Pulmonary artery endothelial cell (primary cell): ENCODE measurements at places on chromosomes 11 and 22. TPM values are rescaled to one million over a fixed set of nuclear protein-coding genes. Genes with fewer than 3 reads are reported as not detected.

NOX4 gene
- total RNA-seq: 15.9 and 17.1 TPM in 2 replicates

DNAJB7 gene
- not detected in 2 replicates for total RNA-seq

GRCh38 chr11:12868315-12869073, 140.6 kb upstream of the RASSF10 start:
- no peak for DNase-seq

HEPN1 gene
- total RNA-seq: 0.11 TPM in 1 of 2 replicates, not detected in the other

GRCh38 chr22:42680648-42681047, 31.5 kb upstream of the CYB5R3 start:
- peak; percentile 93 for DNase-seq

- DNase-seq: no peak
Measured at GRCh38 chr11:8973121-8973520, 8.9 kb upstream of the TMEM9B start.

- DNase-seq: no peak
Measured at GRCh38 chr11:30310623-30311022, 12.3 kb upstream of the ARL14EP start.

LGR4 gene
- 4.3 and 9.0 TPM in 2 replicates for total RNA-seq

ADAMTS15 gene
- under 0.01 and 0.07 TPM in 2 replicates for total RNA-seq

- DNase-seq: no peak
Measured at GRCh38 chr11:117374316-117375055, 46.8 kb downstream of the CEP164 start.

- no peak for DNase-seq
Measured at GRCh38 chr22:48239461-48240147, 1477.2 kb downstream of the TBC1D22A start.

DNA sequence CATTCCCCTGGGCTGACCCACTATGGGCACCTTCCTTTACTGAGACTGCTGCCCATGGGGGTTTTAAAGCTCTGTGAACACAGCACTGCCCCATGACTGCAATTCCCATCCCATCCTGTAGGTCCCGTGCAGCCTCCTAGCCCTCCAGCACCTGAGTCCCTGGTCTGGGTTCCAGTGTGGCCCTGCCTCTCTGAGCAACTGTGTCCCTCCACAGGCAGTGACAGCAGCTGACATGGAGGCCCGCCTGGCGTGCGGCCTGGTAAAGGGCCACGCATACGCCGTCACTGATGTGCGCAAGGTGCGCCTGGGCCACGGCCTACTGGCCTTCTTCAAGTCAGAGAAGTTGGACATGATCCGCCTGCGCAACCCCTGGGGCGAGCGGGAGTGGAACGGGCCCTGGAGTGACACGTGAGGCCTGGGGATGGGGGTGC, 12.6 kb downstream of the OMP start:
- DNase-seq: no peak

TSGA10IP gene
- not detected in 2 replicates for total RNA-seq

DNA sequence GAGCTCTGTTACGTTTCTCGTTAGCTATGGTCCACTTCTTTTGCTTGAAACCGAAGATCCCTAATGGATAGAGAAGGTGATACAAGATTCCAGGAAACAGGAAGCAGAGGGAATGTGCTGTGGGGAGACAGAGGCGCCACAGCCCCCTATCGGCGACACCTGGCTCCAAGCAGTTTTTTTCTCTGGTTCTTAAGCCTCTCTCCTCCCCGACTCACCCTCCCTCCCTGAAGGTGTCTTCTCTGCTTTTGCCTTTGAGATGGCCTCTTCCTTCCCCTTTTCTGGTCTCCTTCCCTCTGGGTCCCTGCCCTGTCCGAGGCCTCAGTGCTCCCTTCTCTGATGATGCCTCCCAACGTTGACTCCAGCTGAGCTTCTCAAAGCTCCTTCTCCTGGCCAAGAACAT, 14.2 kb upstream of the APOBEC3A start:
- no peak for DNase-seq

GALNT18 gene
- total RNA-seq: 0.53 and 1.7 TPM in 2 replicates

SPON1 gene
- not detected in 2 replicates for total RNA-seq

DNA sequence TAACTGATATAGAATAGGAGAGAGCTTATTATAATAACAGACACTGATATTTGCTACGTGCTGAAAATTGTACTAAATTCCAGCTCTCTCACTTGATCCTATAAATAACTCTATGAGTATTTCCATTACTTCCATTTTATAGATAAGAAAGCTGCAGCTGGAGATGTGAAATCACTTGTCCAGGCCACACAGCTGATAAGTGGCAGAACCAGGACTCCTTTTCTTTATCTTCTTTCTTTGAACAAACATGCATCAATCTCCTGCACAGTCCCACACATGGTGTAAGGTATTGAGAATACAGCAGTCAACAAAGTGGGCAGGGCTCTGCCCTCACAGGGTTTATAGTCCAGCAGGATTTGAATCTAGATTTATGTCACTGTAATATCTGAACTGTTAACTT, 652.1 kb downstream of the NELL1 start:
- DNase-seq: no peak

GRCh38 chr11:60221692-60222091, 21.2 kb downstream of the MS4A4E start:
- DNase-seq: no peak

DNA sequence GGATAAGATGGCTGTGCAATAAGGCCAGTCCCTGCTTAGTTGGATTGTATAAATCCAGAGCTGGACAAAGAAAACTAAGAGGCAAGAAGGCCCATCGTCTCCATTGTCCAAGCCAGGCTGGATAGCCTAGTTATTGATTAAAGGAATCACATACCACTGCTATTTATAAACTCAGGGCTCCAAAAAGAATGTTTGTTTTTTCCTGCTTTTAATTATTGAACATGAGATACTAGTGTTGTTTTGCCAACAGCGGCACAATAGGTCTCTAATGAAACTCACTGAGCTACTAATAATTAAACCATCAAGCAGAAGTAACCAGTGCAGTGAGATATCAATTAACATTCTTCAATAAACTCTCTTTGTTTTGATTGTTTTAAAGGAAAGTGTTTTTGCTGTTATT, 259.7 kb downstream of the INSC start:
- DNase-seq: no peak

GRCh38 chr11:124069429-124070401, 28.6 kb upstream of the OR10G7 start:
- DNase-seq: peak; percentile 24

SLC22A25 gene
- not detected in 2 replicates for total RNA-seq

DNA sequence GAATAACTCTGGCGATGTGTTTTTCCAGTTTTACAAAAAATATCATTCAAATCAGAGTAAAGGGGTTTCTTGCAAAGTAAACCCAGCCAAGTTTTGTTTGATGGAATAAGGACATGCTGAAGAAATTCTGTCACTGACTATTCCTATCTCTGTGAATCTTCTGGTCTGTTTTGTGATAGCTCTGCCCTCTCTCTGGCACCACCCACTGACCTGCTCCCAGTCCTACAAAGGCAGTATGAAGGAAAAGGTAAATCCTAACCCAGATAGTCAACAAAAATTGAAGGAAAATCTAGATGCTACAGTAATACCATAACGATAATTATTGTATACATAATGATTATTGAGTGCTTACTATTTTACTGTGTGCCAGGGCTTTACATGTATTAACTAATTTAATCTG, 76.3 kb upstream of the TP53AIP1 start:
- no peak for DNase-seq

GRCh38 chr11:32316858-32317642, 118.3 kb downstream of the WT1 start:
- DNase-seq: no peak

FAM111B gene
- total RNA-seq: 18.0 and 30.9 TPM in 2 replicates

GRCh38 chr11:15113381-15113780, 1.3 kb upstream of the INSC start:
- DNase-seq: no peak

GRCh38 chr22:30015229-30015797, 65.0 kb upstream of the HORMAD2 start:
- DNase-seq: no peak

DNA sequence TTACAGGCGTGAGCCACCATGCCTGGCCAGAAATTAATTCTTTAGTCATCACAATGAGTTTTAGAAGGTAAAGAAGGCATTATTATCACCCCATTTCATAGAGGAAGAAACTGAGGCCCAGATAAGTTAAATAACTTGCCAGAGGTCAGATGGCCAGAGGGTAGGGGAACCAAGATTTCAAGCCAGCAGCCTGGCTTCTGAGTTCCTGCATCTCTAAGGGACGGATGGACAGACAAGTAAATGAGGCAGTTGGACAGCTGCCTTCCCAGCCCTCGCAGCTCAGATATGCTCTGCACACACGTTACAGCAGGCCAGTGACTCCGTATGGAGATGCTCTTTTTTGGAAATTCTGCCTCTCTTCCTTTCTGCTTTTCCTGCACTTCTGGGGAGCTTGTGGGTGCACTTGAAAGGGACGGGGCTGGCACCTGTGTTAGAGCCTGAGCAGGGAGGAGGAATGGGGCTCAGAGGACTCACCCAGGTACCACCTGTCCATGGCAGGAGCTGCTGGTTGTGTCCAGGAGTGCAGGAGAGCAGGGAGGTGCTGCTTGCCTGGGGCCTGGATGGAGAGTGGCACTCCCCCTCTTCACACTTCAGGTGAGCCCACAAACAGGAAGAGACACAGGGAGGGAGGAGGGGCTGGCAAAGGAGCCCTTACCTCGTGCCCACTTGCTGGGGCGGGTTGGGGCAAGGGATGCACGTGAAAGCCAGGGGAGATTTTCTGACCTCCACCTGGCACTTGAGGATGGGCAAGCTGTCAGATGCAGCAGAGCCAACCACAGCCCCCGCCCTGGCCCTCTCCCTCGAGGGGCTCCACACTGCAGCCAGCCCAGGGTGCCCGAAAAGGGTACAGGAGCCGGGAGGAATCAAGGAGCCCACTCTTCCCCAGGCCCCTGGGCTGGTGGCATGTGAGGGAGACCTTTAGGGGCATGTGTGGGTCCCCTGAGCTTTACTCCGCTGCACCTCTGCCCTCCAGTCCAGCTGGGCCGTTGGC, 3.3 kb upstream of the FXYD2 start:
- no peak for DNase-seq

DNA sequence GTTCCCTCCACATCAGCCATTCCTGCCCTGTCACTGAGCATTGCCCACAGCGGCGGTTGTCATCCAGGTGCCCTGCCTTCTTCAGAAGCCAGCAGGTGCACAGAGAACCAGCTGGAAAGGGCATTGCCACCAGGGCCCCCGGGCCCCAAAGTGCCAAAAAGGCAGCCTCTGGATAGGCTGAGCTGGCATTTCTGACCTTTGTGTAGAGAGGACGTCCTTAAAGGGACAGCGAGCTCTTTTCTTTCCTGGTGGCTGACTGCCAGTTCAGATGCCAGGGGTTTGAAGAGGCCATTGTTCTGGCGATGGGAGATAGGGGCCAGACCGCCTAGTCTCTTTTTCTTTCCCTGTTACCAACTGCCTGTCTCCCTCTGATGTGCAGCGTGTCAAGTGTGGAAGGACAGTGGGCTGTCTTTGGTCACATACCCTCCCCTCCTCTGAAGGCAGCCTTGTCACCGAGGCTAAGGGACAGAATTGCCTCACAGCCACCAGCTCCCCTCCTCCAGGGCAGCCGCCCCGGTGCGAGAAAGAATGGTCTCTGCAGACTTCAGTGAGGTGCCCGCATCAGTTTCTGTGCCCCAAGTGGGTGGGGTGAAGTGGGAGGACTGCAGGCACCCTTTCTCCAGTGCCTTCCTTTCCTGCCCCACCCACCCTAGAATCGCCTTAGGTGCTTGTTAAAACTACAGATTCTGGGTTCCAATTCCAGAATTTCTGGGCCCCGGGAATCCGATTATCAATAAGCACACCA, 109.6 kb downstream of the SCN3B start:
- DNase-seq: no peak

GRCh38 chr11:45850446-45850845, 3.2 kb downstream of the CRY2 start:
- no peak for DNase-seq

GPHA2 gene
- total RNA-seq: not detected in 2 replicates

- DNase-seq: no peak
Measured at GRCh38 chr11:44805596-44805995, 78.8 kb downstream of the TSPAN18 start.
